H7 (cell line): ENCODE measurements at places on chromosomes 7 and 10. TPM values are rescaled to one million over a fixed set of nuclear protein-coding genes. Genes with fewer than 3 reads are reported as not detected.

Gene ANK3
- total RNA-seq, result 21.7 and 38.6 TPM in 2 replicates

Gene RNF32
- total RNA-seq, result 1.0 and 1.1 TPM in 2 replicates

- no peak for DNase-seq
These were observed 6.1 kb upstream of the PTPN12 start for GRCh38 chr7:77531038-77531437.

GRCh38 chr7:26202019-26202990 lies 760 bp downstream of the CBX3 start:
- peak; percentile 68 for DNase-seq

- peak; percentile 36 for DNase-seq
These were observed 117.2 kb downstream of the ELFN1 start for GRCh38 chr7:1787241-1787640.

DNA sequence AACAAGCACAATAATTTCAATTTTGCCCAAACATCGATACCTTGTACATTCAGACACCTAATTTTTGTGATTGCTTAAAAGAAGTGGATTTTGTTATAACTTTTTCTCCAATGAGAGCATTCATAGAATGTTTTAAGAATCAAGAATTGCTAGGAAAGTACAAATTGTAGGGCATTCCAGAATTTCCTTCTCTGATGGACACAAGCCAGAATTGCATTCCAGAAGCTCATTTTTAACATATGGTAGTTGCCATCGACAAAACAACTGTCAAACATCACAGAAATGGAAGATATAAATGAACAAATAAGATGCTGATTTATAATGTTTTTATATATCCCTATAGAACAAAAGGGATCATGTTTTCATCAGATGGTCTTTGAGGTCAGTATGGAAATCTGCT lies 258.4 kb upstream of the NPVF start:
- DNase-seq, result no peak

GRCh38 chr7:93933156-93933555 lies 11.6 kb downstream of the GNG11 start:
- DNase-seq, result no peak

Gene BLNK
- total RNA-seq, result not detected in 2 replicates
